Calu3 (cell line): ENCODE measurements at places on chromosomes 7 and 10.
A peak's percentile ranks its signal among the peaks of the same experiment; 100 is the strongest.

GRCh38 chr7:3177271-3177670 is 123.8 kb upstream of the SDK1 start:
- DNase-seq, result no peak

- no peak for DNase-seq
Observed at GRCh38 chr10:128307820-128308219, 181.6 kb upstream of the MKI67 start.

DNA sequence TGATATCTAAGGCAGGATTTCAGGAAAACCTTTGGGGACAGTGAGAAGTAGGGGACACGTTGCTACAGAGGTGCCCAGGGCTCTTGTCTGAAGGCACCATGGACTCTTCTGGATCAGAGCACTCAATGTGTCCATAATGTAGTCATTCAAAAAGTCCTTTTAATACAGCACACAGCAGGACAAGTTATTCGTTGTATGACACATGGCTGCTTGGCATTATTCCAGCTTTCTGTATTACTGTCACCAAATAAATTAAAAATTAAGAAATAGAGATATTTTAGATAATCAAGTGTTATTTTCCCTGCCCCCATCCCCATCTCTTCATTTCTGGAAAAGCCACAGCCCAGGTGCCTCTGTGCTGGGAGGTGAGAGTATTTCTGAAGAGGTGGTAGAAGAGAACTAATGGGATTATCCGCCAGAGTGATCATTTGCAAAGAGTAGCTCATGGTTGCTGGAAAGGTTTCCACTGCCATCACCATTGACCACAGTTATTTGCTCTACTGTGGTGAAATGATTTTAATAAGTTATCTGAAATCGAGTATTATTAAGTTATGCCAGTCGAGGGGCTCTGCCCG is 83.0 kb downstream of the CXCL12 start:
- no peak for DNase-seq

- DNase-seq, result no peak
Observed at GRCh38 chr10:113524120-113524519, 28.7 kb upstream of the HABP2 start.

GRCh38 chr10:77101341-77101740 is 536.3 kb downstream of the KCNMA1 start:
- DNase-seq, result no peak

- no peak for DNase-seq
Observed at GRCh38 chr10:47458466-47459154, 25.3 kb downstream of the ANXA8 start.

DNA sequence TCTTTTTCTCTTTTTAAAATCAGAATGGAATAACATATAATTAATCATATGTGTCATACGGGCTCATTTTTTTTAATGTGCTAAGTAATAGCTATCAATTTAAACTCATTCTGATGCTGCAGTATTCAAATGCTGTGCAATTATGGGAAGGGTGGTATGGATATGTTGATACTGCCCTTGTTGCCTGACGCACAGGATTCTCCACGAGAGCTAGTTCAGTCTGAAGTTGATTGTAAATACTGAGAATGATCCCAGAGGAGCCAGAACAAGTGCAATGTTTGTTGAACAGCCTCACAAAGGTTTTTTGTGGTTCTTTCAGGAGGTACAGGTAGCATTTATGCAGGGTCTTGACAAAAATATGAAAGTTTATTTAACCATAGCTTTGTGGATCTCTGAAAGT is 13.4 kb downstream of the NPY start:
- no peak for DNase-seq

GRCh38 chr7:30168835-30169573 is 34.2 kb downstream of the MTURN start:
- no peak for DNase-seq

GRCh38 chr10:7027237-7027912 is 383.5 kb downstream of the SFMBT2 start:
- DNase-seq, result no peak

DNA sequence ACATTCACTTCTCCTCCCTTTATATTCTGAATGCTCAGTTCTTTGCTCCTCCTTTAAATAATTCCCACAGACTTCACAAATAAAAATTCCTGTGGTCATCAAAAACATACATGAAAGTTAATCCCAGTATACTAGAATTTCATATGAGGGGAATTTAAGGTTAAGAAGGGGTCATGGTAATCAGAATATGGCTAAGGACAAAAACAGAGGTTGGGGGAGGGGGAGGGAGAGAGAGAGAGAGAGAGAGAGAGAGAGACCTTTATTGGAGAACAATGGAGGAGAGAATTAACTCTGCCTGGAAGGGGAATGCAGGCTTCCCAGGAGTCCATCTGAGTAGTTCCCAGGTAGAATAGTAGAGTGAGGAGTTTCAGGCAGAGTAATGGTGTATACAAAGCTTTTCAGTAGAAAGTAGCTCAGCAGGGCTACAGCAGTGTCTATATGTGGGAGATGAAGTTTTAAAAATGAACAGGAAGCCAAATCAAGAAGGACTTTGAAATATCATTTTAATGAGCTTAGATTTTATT is 5.2 kb upstream of the CUBN start:
- no peak for DNase-seq

- DNase-seq, result no peak
Observed at GRCh38 chr7:122133477-122133876, 10.6 kb downstream of the AASS start.

DNA sequence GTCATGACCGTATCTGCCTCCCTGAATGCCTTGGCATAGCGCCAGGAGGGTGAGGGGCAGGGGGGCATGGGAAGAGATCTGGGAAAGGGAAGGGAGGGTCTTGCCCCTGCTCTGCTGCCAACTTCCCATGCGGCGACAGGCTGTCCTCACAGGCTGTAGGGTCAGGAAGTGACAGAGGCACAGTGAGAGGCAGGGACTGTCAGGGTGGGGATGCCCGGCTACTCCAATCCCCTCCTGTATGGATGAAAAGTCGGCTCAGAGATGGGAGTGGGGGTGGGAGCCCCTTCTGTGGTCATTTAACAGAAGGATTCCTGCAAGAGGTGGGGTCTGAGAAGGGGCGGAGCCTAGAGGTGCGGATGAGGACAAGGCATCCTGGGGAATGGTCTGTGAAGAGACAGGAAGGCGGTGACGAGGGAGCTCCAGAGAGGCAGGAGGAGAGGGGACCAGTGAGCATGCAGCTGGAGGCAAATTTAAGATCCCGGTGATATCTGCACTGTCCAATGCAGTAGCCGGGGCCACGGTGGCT is 20.8 kb upstream of the UNC5B start:
- DNase-seq, result no peak

DNA sequence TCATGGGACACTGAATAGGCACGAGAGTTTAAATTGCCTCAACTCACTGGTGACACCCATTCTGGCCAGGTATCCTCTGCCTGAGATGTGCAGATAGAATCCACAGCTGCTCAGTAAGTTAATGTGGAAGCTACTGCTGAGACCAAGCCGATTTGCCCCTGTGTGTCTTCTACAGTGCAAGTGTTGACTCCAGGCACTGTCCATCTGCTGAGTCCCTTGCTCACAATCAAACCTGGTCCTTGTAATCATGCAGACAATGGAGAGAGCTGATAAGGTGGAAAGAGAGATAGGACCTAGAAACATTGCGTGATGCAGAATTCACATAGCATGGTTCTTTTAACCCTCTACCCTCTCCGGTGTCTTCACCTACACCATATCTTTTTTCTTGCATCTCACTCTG is 101.4 kb downstream of the ITGB8 start:
- no peak for DNase-seq

- DNase-seq, result no peak
Observed at GRCh38 chr7:74012842-74013249, 15.1 kb upstream of the ELN start.

DNA sequence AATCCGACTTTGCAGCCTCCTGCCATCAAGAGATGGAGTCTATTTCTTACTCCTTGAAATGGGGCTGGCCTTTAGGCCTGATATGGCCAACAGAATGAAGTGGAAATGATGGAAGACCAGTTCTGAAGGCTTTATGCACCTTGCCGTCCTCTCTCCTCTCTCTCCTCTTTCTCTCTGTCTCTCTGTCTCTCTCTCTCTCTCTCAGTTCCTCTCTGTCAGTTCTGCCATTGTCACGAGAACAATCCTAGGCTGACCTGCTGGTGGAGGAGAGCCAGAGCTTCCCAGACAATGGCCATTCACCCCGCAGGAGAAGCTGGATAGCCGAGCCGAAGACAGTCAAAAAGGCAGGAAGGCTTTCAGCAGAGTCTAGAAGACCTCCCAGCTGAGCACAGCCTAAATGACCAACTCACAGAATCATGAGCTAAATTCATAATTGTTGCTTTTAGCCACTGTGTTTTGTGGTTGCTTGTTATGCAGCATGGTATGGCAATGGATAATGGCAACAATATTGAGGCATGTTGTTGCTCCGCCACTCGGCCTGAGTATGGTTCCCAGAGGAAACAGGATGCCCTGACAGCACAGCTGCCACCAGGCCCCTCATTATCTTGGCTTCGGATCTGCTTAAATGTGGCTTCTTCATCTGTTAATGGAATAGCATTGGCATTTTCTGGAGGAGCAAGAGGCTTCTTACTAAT is 35.5 kb downstream of the FRMPD2 start:
- no peak for DNase-seq

- no peak for DNase-seq
Observed at GRCh38 chr10:95221124-95221523, 27.1 kb downstream of the ACSM6 start.

DNA sequence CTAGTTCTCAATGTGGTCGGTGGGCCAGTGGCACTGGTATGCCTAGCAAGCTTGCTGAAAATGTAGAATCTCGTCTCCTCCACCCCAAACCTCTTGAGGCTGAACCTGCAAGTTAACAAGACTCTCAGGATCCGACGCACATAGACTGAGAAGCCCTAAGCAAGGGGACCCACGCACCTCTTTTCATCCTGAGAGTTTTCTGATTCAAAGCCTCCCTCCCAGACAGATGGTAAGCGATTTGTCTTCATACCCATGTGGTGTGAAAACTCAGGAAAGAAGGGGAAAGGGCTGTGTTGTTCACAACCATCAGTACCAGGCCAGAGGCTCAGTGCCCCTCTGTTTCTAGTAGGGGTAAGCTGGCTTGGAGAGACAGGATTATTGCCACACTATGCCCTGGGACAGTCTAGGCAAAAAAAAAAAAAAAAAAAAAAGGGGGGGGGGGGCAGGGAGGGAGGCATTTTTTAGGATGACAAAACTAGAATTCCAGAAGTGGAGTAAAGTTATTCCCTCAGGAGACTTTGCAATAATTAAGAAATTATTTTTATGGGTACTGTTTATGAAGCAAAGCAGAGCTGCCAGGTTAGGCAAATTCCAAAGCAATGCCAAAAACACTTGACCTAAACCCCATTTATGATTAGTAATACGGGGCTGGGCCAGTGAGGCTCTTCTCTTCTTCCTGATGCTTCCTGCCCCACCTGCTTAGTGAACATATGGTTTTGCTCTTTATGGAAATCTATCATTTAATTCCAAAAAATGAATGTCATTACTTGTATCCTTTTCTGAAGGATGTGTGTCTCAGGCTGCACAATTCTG is 117.6 kb upstream of the PDLIM1 start:
- DNase-seq, result peak; percentile 22

GRCh38 chr7:28432105-28432504 is 19.8 kb downstream of the CREB5 start:
- no peak for DNase-seq

DNA sequence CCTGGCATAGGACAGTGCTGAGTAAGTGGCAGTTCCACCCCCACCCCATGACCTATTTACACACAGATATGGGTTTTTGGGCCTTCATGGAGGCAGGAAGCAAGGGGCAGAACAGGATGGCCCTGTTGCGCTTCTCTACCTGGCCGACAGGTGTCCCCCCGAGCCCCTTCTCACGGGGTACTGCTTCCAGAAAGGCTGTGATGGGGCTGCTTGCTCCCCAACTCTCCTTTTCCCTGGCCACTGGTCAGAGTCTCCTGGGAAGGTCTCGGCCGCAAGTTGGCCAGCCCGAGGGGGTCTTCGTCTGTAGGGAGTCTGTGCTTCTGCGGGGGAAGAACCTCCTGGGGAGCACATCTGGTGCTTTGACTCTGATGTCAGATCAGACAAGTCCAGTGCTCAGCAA is 139.8 kb upstream of the TNS3 start:
- peak; percentile 38 for DNase-seq

DNA sequence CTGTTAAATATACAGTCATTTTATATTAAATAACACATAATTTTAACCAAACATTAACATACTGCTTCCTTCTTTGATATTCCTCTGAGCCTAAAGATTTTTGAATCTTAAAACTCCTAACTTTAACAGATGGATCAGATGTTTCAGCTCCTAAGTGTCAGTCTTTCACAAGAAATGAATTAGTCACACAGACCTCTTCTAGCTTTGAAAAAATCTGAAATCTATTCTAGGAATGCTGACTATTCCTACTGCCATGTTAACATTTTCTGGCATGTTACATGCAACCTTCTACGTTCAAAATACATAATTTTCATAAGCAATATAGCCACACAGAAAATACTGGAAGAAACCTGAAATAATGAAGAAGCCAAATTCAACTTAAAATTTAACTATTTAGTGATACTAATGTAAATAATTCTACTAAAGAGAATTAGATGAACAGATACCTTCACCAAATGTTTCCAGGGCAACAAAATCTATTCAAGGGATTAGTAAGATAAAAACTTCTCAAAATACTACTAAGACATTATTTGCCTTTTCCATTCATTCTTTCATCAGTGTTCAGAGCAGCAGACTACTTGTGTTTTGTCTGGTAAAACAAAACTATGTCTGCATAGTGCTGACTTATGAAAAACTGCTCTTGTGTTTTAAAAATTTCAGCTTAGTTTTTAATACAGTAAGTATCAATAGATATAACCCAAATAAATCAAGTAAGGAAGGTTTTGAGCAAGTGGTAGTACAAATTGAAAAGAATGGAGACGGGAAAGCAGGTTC is 9.2 kb downstream of the JMJD1C start:
- no peak for DNase-seq

DNA sequence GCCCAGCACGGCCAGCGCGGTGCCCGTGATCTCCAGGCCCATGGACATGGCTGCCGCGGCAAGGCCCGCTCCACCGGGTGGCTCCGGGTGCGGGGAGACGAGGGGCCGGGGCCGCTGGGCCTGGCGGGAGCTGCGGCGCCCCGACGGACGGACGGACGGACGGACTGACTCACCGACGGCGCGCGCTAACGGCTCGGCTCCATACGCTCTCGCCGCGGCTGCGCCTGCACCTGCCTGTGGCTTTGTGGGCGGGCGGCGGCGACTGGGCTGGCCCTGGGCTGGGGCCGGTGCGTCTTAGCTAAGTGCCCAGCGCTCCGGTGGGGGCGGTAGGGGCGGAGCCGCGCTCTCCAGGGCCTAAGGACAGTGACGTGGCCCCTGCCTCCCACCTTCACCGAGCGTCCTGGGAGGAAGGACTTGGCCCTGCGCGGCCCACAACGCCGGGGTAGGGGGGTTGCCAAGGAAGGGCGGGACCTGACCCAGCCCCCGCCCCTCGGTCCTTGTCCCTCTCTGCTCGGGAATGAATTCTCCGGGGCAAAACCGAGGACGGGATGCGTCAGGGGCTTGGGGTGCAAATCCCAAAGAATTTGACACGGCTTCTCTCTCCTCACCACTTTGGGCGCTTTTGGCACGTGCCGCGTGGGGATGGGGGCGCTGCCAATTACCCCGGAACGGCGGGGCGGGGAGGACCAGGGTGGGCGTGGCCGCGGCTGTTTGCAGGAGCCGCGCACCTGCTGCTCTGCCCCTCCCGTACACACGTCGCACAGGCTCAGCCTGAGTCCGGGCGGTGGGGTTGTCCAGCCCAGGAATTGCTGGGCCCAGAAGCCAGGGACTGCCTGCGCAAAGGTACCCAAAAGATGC is at the start of gene CLDN3:
TSS of gene CLDN3 (minus strand) at position 269 of the 858 bp plus-strand sequence. CDS start at position 48, 221 bp downstream.
- peak; percentile 95 for DNase-seq

- no peak for DNase-seq
Observed at GRCh38 chr10:131314799-131315198, 3.3 kb upstream of the TCERG1L start.
